ENCODE measurements at places on chromosomes 16 and 17. TPM values are rescaled to one million over a fixed set of nuclear protein-coding genes. Genes with fewer than 3 reads are reported as not detected.

Gene FOXN1
- total RNA-seq: not detected

Gene PTRH2
- 34.5 TPM for total RNA-seq

Gene PRM2
- total RNA-seq: not detected

Gene FOXC2
- 15.9 TPM for total RNA-seq

Gene NOTUM
- total RNA-seq: 0.89 TPM

DNA sequence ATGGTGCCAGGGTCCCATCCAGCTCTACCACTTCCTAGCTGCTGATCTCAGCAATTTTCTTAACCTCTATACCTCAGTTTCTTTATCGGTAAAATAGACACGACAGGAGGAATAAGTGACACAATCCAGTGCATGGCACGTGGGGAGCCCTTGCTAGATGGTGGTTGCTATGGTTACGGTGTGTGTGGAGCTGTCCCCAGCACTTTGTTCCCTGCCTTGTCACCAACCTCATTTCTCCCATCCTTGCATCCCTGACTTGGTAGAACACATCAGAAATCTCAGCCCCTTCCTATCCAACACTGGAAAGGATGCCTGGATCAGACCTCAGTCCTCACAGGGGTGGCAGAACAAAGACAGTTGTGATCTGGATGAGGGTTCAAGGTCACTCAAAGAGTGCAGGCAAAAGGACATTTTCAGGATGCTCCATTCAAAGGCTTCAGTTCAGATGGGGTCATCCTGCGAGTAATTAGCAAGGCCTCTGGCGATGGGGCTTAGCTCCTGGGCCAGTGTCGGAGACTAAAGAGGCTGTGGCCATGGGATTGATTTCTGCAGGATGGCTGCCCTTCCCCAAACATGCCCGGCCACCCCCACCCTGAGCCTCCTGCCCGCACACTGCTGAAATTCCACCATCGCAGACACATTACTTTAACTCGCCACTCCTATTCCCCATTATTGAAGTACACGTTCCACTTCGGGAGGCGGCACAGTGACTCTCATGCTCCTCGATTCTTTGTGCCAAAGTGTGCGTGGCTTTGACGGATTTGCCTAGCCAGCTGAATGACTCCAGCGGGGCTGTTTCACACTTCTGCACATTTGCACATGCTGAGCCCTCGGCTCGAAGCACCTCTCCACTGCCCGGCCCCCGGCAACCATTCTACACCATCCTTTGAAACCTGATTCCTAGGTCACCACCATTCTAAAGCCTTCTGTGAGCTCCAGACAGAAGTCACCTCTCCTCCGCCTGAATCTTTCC is 40.3 kb downstream of the WNT3 start:
- no peak overlapping the region for H3K27ac ChIP-seq
- no peaks in the 10 kb centered on the region for H3K4me1 ChIP-seq

- no peaks in the 10 kb centered on the region for H3K27me3 ChIP-seq
- peaks cover 8% of the 10 kb centered on the region for H3K36me3 ChIP-seq
- H3K4me3 ChIP-seq: no peak overlapping the region
- no peak for DNase-seq
- peaks cover 10% of the 10 kb centered on the region for H3K4me1 ChIP-seq
These were observed 31.9 kb upstream of the POLR3E start for GRCh38 chr16:22265351-22265750.

DNA sequence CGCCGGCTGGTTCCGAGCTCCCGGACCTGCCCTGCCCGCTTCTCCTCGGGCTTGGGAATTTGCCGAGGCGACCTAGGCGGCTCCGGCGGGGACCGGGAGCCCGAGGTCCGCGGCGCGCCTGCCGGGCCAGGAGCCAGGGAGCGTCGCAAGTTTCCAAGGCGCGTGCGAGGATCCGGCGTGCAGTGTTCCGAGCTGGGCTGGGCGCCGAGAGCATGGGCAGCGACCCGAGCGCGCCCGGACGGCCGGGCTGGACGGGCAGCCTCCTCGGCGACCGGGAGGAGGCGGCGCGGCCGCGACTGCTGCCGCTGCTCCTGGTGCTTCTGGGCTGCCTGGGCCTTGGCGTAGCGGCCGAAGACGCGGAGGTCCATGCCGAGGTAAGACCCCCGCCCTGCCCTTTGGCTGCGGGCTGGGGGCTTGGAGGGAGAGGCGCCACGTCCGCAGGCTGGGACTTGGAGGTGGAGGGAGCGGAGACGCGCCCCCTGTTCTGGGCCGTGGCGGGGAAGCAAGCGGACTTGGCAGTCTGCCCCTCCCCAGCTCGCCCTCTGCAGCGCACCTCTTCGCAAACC is 668 bp downstream of the MMP15 start:
- no peak overlapping the region for H3K27ac ChIP-seq

GRCh38 chr17:2721603-2722002 is 10.0 kb upstream of the CLUH start:
- no peaks in the 10 kb centered on the region for H3K4me1 ChIP-seq
- no peaks in the 10 kb centered on the region for H3K36me3 ChIP-seq
- H3K27me3 ChIP-seq: peaks cover 16% of the 10 kb centered on the region

DNA sequence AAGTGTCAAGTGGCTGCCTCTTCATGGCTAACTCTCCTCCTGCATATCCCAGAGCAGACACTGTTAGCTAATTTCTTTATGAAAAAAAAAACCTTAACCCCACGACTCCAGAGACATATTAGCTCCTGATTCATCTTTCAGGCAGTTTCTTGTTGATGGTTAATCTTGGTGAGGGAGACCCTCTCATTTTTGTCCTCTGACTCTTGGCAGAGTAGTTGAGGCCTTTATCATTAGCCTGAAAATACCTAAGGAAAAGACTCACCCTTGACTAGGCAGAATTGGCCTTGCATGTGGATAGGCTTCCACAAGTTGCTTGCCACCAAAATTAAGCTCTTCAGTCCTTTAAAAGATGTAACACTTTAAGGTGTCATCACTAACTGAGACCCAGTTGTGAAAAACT is 4.0 kb downstream of the CRYBA1 start:
- H3K4me3 ChIP-seq: no peak overlapping the region
- H3K36me3 ChIP-seq: no peaks in the 10 kb centered on the region
- no peaks in the 10 kb centered on the region for H3K27me3 ChIP-seq
- peak; percentile 88 for DNase-seq
- H3K4me1 ChIP-seq: peaks cover 16% of the 10 kb centered on the region

- DNase-seq: no peak
- H3K27me3 ChIP-seq: no peaks in the 10 kb centered on the region
- no peaks in the 10 kb centered on the region for H3K36me3 ChIP-seq
- no peak overlapping the region for H3K27ac ChIP-seq
These were observed 16.0 kb downstream of the CAPN15 start for GRCh38 chr16:543301-544164.

Measured in astrocyte (in vitro differentiated cells and primary cell).